ENCODE measurements at places on chromosomes 16 and 17.

DNA sequence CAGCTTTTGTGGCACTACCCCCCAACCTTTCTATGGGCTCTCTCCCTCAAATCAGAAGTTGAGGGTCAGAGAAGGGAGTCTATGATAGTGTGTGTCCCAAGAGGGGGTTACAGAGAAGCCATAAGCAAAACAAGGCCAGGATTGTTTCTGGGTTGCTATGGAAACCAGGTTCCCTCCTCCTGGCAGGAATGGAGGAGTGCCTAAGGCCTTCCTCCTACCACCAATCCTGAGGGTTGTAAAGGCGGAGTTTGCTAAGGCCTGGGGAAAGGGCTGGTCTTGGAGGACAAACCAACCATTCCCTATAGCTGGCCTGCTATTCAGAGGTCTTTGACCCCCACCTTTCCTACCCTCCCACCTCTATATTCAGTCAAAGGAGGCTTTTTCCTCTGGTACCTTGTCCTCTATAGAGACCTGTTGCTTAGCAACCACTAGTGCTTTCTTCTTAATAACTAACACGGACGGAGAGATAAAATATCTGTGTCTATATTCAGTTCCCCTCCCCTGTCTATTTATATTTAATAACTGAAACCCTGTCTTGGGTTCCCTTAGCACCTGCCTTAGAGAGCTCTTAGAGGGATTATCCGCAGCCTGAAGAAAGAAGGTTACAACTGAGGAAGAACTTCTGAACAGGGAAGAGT is 43.4 kb downstream of the NEUROD2 start:
- no peak for DNase-seq

- DNase-seq = no peak
These were observed 2449.5 kb downstream of the TP53TG3F start for GRCh38 chr16:35908942-35909341.

- DNase-seq = no peak
These were observed 223.2 kb upstream of the DYNLRB2 start for GRCh38 chr16:80317599-80318037.

GRCh38 chr16:12904329-12904671 is 2.9 kb downstream of the SHISA9 start:
- DNase-seq = no peak

DNA sequence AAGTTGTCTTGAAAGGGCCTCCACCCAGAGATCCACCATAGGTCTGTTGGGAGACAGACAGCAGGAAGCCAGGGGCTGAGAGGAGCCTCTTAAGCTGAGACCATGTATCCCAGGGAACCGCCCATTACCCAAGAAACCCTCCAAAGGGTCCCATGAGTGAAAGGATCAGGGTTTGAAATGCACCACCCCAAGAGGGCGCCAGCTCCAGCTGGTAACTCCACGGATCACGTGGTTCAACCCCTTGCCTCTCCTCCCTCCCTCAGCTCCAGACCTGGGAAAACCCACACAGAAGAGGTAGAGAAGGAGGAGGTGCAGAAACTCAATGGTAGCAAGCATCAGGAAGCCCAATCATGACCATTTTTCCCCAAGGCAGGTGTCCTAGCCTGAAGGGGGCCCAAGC is 148.7 kb downstream of the AIPL1 start:
- no peak for DNase-seq

DNA sequence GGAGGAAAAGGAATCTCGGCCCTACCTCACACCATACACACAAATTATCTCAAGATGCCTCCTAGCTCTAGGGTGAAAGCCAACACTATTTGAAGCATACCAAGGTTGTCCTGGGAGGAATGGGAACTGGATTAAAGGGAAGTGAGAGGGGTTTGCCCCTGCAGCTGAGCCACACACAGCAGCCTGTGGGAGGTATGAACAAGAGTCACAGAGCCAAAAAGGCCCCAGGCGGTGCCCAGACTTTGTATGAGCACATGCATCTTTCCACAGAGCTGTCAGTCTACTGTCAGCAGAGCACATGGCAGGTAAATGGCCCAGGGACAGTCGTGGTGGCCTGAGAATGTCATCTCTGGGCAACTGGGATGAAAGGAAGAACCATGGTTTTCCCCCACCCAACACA is 31.0 kb upstream of the RCVRN start:
- no peak for DNase-seq

GRCh38 chr16:85243308-85243707 is 131.0 kb upstream of the CIBAR2 start:
- DNase-seq = no peak

DNA sequence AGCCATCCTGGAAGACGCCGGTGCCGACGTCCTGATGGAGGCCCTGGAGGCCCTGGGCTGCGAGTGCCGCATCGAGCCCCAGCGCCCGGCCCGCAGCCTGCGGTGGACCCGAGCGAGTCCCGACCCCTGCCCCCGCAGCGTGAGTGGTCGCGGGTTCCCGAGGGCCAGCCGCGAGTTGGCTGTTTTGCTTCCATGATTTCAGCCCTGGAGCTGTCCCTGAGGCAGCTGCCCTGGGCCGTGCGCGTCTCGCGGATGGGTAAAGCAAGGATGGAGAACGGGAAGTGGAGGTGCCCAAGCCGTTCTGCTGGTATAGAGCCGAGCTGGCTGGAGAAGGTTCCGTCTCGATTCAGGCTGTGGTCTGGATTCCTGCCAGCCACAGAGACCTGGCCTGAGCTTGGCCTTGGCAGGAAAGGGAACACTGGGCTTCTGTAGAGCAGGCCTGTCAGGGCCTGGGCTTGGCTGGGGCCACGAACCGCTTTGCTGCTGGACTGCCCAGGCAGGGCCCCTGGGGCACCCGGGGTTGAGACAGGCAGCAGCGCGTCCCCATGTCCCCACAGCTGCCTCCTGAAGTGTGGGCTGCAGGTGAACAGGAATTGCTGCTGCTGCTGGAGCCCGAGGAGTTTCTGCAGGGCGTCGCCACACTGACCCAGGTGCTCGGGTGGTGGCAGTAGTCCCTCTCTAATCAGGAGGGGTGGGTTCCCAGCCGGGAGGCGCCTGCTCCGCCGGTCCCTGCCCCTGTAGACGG is 941 bp upstream of the MRPS34 start:
- no peak for DNase-seq

GRCh38 chr16:82991410-82991809 is 364.6 kb downstream of the CDH13 start:
- no peak for DNase-seq

DNA sequence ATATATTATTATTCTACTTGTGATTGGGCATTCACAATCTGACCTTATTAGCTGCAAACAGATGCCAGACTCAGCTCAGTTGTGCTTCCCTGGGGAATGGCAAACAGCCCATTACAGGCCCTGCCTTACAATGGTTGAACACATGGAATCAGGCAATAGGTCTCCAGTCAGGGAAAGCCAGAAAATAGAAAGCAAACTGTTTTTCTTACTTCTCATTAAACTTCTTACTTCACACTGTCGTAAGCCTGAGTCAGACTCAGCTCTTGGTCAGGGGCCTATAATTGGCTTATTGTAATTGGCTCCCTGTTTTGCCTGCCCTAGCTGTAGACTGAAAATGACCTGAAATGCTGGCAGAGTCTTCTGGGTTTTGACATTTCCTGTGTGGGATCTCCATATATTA is 77.0 kb upstream of the CA10 start:
- DNase-seq = no peak

- DNase-seq = no peak
These were observed 24.8 kb downstream of the MAP1LC3B start for GRCh38 chr16:87416826-87417527.

- no peak for DNase-seq
These were observed 68.2 kb downstream of the ABCC12 start for GRCh38 chr16:48087639-48088038.

GRCh38 chr16:11833951-11834695 is 17.2 kb downstream of the RSL1D1 start:
- DNase-seq = no peak

DNA sequence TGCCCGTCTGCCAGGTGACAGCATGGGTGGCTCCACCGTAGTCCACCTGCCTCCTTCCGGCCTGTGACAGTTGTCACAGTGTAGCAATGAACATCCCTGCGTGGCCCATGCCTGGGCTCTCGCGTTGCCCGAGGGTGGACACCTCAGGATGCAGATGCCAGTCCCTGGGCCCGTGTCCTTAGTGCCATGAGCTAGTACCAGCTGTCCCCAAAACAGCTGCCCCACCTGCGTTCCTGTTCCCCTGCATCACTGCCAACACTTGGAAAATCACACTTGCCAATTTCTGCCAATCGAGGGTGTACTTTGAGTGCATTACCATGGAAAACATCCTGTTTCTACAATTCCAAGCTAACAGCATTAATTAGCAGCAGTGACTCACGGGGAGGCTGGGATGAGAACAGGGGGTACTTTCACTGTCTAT is 9.0 kb upstream of the C16orf95 start:
- no peak for DNase-seq

DNA sequence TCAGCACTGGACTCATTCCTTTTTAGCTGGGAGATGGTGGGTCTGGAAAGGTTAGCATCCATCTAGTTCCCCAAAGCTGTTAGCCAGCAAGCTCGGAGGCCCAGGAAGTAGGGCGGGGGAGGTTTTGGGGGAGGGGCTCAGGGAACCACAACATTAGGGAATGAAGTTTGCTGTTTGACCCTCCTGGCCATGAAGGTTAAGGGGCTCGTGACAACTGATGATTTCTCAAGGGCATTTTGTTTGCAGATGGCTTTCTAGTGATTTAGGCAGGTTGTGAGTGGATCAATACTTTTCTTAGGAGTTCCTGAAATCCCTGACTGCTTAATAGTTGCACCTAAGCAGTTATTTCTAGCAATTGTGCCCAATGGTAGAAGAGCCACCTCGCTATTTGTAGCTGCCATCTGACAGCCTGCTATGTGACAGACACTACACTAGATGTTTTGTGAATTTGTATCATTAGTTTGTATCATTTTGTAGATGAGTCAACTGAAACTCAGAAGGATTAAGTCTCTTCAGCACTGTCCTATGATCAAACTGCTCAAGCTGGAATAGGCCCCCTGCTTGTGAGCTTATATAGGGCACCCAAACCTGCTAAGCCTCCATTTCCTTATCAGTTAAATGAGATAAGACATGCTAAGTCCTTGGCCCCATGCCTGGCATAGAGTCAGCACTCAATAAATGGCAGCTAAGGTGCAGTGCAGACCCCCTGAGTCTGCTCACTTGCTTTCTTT is 146.4 kb downstream of the IRX3 start:
- no peak for DNase-seq

DNA sequence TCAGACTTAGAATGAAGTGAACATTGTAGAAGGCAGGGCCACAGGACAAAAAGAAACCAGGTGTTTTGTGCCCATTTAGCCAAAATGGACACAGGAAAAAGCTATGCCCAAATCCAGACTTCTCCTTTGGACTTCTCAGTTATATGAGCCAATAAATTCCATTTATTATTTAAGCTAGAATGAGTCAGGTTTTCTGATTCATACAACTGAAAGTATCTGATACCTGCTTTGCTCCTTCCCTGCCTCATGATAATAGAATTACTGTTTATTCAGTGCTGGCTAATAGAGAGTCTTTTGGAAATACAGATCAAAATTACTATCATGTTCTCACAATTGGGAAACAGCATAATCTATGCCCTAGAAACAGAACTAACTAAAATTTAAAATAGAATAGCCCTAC is 8.7 kb upstream of the CPD start:
- DNase-seq = no peak

DNA sequence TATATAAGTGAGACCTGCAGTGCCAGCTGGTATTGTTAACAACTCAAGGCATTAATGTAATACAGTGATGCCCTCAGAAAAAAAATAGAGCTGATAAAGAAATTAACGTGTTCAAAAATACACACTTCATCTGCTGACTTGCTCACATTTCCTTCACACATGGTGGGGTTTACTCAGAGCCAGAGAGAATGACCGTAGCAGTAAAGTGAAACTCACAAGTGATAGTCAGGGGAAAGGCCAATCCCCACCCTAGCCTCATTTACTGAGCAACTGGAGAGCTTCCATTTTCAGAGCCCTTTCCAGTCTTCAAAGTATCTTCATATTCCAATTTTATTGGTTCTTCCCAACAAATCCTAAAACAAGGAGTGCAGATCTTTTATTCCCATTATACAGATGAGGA is 74.0 kb upstream of the HLF start:
- DNase-seq = no peak

- DNase-seq = no peak
These were observed 16.2 kb upstream of the MRC2 start for GRCh38 chr17:62611292-62611691.

GRCh38 chr17:19346351-19347255 is 15.9 kb downstream of the B9D1 start:
- no peak for DNase-seq

All from CD4-positive, alpha-beta T cell treated with Interleukin-6 at 100 ng/mL for 8 hours (primary cell).